Stimulated activated CD4-positive, alpha-beta T cell treated with anti-CD3 and anti-CD28 coated beads, Interleukin-4, amount 100 ng/mL, for 24 hours (primary cell): ENCODE measurements at places on chromosomes 1 and 21.

DNA sequence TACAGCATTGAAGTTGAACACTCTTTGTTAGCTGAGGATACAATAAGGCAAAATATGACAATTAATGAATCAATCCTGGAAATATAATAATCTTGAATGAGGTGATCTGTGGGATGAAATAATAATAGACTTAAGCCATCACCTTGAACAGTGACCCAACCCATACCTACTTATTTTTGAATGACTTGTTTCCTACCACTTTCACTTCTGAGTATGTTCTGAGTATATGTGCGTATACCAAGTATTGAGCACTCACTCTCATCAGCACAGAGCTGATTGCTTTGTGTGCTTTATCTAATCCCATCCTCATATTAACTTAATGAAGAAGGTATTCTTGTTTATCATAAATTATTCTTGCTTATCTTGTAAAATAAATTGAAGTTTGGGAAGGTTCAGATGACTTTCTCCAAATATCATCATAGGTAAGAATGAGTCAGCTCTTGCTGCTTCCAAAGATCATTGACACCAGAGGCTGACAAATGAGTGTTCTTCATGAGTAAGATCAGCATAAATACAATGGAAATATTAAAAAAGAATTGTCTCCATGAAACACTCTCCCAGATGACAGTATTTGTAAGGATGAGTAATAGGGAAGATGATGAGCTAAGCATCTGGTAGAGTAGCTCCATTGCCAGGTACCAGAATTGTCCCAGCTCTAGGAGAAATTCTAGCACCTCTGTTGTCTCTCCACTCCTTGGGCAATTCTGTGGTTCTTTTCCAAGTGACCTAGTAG, 198.1 kb upstream of the KIAA0040 start:
- no peak for DNase-seq

DNA sequence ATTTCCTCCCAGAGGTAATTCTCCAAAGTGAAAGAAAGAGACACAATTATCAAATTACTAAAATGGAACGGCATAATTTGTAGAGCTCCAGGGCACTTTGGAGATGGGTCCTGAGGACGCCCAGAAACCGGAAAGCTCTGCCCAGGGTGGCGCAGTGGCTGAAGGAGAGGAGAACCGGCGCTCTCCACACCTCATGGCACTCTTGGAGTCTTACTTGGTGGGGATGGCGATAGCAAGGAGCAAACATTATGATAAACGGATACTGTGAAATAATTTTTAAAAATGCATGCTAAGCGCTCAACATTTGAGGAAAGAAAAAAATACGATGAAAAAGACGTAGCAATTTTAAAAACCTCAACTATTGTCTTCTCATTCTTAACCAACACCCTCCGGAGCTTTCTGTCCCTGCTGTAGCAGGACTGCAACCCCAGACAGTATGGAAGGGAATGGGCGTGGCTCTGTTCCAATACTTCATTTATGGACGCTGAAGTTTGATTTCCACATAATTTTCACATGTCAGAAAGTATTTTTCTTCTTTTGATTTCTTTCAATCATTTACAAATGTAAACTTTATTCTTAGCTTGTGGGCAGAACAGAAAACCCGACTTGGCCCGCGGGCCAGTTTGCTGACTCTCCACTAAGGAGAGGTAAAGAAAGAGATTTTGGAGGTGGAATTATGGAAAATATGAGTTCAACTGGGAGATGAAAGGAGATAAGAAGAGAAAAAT, 1.1 kb downstream of the S100A11 start:
- peak; percentile 16 for DNase-seq

DNA sequence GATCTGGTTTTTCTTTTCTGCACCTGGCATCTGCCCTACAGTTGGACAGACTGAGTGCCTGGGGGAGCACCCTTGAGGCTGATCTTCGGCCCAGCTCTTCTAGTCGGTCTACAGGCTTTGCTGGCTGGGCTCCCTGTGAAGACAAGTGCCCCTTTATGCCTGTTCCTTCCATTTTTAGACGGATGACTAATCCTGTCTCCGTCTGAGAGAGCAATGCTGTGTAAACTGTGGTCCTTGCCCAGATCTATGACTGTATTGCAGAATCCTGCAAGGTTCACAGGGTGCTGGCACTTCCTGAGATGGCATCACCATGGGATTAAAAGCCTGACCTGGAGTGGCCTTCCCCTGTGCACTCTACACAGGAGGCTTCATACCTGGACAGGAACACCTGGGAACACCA, 47.6 kb upstream of the SAMD13 start:
- DNase-seq = no peak

DNA sequence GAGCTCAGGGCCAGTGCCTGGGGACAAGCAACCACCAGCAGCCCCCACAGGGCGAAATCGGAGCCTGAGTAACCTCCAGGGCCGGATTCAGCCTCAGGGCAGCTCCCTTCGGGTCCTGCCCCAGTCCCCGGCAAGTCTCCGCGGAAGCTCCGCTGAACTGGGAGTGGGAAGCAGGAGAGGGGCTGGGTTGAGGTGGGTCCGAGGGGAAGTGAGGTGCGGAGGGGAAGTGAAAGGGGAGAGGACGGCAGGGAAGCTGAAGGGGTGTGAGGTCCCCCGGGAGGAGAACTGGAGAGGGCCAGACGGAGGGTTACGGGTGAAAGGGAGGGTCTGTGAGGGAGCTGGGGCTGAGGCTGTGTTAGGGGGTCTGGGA, 560 bp downstream of the PADI2 start:
- DNase-seq = no peak

DNA sequence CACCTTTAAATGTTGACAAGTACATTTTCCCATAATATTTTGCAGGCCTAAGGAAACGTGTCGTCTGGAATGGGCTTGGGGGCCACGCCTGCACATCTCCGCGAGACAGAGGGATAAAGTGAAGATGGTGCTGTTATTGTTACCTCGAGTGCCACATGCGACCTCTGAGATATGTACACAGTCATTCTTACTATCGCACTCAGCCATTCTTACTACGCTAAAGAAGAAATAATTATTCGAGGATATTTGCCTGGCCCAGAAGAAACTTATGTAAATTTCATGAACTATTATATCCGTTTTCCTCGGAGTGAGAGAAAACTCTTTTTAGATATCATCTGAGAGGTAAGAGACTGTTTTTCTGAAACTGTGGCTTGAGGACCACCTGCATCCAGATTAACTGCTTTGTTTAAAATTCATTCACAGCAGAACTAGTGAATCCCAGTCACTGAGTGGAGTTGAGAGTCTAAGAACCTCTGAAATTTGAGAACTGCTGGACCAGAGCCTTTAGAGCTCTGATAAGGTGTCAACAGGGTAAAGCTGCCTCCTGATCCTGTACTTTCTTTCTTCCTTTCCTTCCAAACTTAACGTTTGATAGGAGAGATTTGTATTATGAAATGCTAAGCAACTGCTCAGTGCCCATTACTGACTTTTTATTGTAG, 811 bp downstream of the EXO1 start:
- no peak for DNase-seq

GRCh38 chr1:32651461-32652073, 559 bp downstream of the RBBP4 start:
- no peak for DNase-seq

DNA sequence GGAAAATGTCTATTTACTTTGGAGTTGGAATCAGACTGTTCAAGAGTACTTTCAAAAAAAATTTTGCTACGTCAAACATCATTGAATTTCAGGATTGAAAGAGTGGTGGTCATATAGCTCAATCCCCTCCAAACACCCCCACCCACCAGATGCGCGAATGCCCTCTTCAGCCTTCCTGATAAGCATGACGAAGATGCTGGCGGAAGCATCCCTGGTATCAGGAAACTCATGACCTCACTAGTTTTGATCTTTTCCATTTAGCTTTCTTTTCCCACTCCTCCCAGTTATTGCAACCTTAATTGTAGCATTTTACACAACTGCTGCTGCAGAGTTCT, 104.4 kb downstream of the LEPR start:
- no peak for DNase-seq

- no peak for DNase-seq
These were observed 157.7 kb downstream of the SEC16B start for GRCh38 chr1:177812144-177812543.

DNA sequence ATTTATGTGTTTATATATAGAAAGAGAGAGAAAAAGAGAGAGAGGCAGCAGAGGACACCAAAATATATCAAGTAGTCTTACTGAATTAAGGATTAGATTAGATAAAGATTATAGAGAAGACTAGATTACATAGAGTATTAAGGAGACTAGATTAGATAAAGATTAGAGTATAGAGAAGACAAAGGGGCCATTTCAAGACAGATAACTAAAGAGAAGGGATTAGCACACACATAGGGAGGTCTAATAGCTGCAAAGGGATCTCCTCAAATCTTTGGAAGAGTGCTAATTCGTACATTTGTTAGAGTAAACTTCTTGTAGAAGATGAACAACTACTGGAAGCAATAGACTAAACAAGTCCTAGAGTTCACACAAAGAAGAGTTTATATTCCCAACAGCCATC, 34.2 kb downstream of the OR6Y1 start:
- DNase-seq = no peak

DNA sequence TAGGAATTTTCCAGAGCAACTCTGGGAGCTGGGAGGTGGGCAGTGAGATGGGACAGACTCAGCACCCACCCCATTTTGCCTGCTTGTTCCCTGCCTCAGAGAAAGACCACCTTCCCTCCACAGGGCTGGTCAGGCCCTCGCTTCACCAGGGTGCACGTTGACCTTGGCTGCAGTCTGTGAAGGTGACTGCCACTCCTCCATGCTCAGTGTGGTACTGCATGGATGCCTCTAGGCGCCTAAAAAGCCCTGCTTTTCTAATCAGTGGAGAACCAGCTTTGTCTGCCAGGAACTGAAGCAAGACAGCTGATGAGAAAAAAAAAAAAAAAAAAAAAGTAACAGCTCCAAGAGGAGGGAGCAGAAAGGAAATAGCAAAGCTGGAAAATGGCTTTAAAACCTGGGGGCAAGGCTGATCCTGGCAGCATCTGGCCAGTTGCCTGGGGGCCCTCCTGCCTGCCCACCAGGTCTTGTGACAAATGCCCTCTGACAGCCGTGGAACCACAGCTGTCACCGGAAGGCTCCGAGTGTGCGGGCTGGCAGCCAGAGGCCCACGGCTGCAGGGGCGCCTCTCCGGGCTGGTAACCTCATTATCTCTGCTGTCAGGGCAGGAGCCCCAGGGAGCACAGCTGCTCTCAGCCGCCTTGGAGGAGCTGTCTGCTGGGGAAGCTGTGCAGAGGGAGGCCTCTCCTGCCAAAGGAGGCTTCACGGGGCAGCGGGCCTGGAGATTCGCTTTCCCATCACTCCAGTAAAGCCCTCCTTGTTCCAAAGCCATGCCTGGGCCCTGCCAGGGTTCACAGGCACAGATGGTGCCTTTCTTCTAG, 13.7 kb downstream of the KIAA1614 start:
- no peak for DNase-seq
